ENCODE measurements at places on chromosomes 13 and 19.

GRCh38 chr19:3563709-3564524 lies 6.5 kb upstream of the MFSD12 start:
- DNase-seq: no peak

DNA sequence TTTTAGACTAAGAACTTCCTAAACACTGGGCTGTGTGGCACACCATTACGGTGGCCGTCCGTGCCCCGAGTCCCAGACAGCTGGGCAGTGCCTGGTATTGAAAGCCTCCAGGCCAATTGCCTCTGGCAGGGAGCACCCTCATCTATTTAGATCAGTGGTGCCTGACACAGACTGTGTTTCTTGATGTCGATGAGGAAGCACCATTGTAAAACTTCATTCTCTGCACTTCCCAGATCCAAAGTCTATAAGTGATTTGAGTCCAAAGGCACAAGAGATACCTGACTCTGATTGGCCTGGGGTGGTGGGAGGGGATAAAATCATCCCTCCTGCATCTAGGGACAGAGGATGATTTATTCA lies 8.5 kb upstream of the STK24 start:
- no peak for DNase-seq

DNA sequence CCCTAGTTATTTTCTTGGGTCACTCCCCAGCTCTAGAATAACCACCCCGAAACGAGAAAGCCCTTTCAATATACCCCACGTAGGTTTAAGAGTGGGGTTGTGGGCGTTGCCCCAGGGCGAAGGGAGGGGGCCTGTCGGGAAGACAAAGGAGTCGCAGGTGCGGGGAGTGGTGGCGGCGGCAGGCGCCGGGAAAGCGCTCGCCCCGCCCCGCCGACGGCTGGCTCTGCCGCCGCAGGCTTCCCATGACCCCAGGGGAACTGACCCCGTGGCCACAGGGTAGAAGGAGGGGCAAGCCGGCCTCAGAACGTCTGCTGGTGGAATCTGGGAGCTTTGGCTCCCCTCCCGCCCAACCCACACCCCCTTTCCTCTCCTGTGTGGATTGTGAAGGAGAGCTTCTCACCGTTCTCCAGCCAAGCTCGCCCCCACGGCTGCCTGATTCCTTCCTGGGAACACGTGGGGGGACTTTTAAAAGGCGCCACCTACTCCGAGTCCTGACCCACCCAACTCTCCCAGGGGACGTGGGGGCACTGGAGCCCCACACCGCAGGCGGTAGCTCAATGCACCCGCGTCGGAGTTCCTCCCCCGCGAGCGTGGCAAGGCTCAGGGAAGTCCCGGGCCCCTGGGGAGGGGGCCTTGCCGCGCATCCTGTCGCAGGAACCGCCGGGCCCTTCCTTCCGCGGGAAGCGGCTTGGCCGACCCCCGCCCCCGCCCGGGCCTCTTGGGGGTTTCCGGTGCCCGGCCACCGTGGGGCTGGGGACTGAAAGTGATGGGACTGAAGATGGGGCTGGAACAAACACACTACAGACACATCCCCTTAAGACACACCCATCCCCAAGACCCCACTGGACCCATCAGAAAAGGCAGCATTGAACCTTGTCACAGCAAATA lies 5.5 kb downstream of the IER2 start:
- DNase-seq: no peak

DNA sequence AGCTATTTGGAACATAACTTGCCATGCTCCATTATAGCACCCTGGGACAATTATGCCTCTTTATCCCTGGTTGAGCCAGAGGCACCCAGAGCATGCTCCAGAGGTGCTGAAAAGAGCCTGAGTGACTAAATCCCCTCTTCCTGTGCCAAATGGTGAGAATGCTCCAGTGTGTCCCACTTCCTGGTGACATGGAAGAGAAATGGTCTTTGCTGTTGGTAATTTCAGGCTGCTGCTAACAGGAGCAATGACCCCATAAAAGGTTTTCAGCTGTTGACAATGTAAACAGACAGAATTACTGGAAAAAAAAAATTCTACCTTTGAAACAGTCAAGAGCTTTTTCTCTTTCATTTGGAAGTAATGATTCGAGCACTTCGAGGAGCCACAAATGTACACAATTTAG lies 341.8 kb downstream of the FGF9 start:
- no peak for DNase-seq

GRCh38 chr13:48096670-48097069 lies 1.8 kb upstream of the MED4 start:
- no peak for DNase-seq

DNA sequence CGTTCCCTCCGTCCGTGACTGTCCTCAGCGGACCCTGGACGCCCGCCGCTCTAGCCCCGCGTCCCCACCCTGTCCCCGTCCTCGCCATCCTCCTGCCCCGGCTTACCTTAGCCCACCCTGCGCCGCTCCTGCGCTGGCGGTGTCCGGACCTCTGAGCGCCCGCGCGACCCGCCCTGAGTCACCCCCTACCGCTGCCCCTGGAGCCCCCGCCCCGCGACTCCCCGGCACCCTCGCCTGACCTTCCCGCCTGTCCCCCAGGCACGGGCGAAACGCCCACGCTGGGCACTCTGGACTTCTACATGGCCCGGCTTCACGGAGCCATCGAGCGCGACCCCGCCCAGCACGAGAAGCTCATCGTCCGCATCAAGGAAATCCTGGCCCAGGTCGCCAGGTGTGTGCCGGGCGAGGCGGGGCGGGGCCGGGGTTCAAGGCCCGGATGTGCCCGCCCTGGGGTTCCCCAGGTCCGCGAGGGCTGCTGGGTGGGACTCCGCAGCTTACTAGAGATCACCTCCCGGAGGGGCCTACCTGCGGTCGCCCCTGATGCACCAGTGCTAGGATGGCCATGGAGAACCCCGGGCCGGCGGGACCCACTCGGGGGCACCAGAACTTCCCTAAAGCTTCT lies 5.1 kb downstream of the HMG20B start:
- DNase-seq: no peak

- no peak for DNase-seq
Observed at GRCh38 chr13:98563071-98563470, 13.8 kb downstream of the STK24 start.

- no peak for DNase-seq
Observed at GRCh38 chr19:1613146-1613545, 7.9 kb upstream of the UQCR11 start.

GRCh38 chr19:5977222-5977784 lies 637 bp downstream of the RANBP3 start:
- no peak for DNase-seq

DNA sequence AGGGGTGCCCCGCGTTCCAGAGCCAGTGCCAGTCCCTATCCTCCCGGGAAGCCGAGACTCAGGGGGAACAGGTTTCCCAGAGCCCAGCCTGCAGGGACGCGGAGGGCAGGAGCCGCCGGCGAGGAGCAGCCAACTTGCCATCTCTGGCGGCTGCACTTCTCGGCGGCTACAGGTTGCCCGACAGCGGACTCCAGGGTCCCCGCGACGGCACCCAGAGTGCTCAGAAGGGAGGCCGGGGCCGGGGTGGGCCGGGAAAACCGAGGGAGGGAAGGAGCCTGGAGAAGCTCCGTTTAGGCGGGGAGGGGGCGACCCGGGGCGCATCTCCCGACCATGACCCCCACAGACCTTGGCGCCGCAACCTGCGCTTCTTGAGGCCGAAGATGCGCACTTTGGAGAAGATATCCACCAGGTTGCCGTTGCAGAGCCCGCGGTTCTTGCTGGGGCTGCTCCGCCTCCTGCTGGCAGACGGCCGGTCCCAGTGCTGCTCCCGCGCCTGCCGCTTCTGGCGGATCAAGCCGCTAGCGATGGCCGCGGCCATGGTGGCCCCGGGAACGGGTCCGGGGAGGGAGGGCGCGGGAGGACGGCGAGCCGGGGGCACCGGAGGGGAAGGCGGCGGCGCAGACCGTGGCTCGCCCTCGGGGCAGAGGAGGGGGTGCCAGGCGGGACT lies 463.8 kb downstream of the ITGBL1 start:
- no peak for DNase-seq

DNA sequence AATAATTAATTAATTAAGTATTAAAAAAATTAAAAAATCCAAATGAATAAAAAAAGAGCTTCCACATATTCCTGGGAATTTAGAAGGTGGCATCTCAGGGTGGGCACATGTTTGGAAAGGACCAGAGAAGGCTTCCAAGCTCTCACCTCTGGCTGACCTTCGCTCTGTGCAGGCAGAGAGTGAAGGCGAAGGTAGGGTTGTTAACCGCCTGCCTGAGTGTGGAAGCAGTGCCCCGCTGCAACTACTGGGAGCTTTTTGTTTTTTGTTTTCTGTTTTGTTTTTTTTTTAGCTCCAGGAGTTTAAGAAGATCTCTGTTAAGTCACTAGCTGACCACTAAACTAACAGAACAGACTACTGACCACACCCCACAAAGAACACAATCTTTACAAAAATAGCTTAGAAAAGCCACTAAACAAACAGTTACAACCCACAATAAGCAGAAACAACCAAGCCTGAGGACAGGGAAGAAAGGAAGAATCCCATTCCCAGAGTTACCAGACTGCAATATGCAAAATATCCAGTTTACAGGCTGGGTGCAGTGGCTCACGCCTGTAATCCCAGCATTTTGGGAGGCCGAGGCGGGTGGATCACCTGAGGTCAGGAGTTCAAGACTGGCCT lies 11.4 kb downstream of the ZNF541 start:
- DNase-seq: no peak

- no peak for DNase-seq
Observed at GRCh38 chr13:83732755-83733154, 149.5 kb downstream of the SLITRK1 start.

GRCh38 chr19:2271234-2272103 lies 10.5 kb downstream of the PEAK3 start:
- DNase-seq: no peak

DNA sequence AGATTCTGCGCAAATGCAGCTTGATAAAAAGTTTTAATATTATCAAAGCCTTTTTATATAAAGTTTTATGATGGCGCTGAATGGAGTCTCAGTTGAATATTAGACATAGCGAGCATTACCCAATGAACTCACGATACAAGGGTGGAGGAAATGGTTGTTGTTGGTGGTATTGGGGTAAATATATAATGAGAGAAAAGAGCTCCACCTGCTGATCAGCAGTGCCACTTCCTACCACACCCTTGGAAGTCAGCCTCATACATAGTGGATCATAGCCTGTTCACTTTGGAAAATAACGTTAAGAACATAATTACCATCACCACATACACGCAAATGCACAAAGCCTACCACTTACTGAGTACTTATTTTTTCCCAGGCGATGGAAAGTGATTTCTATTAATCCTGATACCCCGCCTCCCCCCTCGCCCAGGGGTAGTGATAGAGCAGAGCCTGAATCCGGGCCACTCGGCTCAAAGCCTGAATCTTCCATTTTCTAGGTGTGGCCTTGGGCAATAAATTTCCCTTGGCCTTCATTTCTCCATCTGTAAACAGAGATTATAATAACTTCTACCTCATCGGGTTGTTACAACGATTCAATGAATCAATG lies 358.3 kb downstream of the KLF5 start:
- DNase-seq: no peak

DNA sequence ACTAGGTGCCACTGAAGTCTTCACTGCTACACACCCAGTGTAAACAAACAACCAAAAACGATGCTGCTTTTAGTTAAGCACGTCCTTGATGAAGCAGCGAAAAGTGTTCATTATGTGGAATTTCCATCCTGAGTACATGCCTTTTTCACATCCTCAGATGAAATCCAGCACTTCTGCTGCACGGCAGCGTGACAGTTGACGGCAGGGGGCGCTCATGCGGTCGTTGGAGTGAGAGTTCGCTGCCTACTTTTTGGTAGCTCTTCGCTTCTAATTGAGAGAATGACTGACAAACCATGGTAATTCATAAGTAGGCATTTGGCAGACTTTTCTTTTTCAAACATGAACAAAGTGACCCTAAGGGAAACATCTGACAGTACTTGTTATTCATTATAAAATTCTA lies 1124.9 kb downstream of the EFNB2 start:
- no peak for DNase-seq

GRCh38 chr19:38901683-38902082 lies 1.9 kb downstream of the NFKBIB start:
- no peak for DNase-seq

DNA sequence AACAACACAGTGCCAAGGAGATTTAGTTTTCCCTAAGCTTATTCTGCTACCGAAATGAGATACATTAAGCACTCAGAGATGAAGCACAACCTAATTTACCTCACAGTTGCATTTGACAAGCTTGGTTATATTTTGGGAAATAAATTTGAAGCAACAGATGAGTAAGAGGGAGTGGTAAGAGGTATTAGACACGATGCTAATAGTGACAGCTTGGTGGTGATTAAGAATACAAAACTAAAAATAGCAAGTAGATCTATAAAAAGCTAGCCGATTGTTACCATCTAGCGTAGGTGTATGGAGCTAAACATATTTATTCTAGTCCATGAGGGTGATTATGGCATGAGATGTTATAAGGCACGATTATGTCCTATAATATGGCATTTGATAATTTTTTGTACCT lies 208.5 kb downstream of the PCCA start:
- no peak for DNase-seq

- no peak for DNase-seq
Observed at GRCh38 chr13:90443268-90443667, 904.2 kb upstream of the MIR17HG start.

- DNase-seq: no peak
Observed at GRCh38 chr13:50722440-50723125, 120.9 kb downstream of the DLEU7 start.

- no peak for DNase-seq
Observed at GRCh38 chr19:33508431-33508830, 13.2 kb downstream of the PEPD start.

DNA sequence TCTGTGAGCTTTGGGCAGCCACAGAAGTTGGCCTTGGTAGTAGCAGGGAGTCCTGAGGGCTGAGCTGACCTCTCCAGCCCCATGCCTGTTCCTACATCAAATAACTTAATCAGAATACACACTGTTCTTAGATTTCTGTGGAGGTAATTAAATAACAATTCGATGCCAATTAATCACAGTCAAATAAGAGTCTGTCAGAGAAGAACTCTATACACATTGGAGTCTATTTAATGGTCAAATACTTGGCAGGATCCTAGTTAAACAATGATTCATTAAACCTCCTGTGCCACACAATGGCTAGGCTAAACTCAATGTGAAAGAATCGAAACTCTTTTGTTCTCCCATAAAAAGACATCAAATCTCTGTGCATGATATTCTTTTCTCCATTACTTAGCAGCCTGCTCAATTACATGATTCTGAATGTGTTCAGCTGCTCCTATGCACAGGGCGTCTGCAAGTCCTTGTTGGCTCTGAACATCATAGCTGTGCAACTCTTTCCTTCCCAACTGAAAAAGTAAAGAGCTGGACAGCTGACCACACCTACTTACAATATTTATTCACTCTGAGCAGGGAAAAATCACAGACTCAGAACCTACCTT lies 173.1 kb downstream of the ABCC4 start:
- DNase-seq: no peak

GRCh38 chr19:12783291-12783848 lies 7.9 kb upstream of the JUNB start:
- no peak for DNase-seq
